ENCODE measurements at places on chromosomes 11 and 22.
A peak's percentile ranks its signal among the peaks of the same experiment; 100 is the strongest.

GRCh38 chr22:29821291-29822016, 16.6 kb downstream of the ASCC2 start:
- DNase-seq, result peak; percentile 8

GRCh38 chr11:118610225-118610772, 2.9 kb downstream of the PHLDB1 start:
- DNase-seq, result no peak

DNA sequence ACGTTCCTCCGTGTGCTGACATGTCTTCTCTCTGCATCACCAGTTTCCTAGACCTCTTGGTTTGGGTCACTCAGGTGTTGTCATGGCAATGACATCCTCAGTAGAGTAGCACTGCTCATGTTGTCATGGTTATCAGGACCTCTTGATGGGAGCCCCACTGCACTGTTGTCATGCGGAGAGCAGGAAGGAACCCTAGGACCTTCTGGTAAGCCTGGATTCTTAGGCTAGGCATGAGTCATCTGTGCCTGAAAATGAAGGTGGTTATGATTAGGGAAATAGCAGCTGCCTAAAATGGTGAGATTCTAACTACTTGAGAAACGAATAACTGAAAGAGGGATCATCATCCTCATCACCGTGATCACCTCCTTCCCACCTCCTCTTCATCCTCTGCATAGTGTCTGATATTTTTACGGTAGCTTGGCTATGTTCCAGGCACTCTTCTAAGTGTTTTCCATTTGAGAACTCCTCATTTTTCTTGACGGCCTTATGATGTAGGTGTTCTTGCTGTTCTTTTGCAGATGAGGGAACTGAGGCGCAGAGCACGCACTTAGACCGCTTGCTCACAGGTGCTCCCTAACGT, 858.4 kb downstream of the NTM start:
- DNase-seq, result no peak

DNA sequence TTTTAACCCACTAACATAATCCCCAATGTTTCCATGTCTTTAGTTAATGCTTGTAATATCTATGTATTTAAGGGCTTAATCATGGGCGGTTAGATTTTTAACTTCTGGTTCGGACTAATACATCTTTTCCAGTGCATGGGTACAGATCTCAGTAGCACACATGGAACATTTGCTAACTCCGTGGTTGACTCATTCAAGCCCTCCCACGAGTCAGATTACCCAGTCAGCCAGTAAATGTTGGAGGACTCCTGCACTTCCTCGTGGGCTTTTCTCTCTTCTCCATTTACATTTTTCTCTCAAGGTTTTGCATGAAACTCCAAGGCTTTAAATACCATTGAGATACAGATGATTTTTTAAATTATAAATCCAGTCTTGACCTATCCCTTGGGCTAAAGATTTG, 313.9 kb downstream of the ST3GAL4 start:
- no peak for DNase-seq

All from stimulated activated CD8-positive, alpha-beta memory T cell treated with anti-CD3 and anti-CD28 coated beads, Interleukin-2, amount 100 ng/mL, for 48 hours (primary cell).